Placental pericyte (primary cell): ENCODE measurements at places on chromosomes 6 and 20. TPM values are rescaled to one million over a fixed set of nuclear protein-coding genes. Genes with fewer than 3 reads are reported as not detected.

NMBR gene
- not detected in 2 replicates for total RNA-seq

ARMH2 gene
- total RNA-seq: not detected in 2 replicates

IL17F gene
- not detected in 2 replicates for total RNA-seq

SIGLEC1 gene
- total RNA-seq: under 0.01 TPM in 2 replicates

SLC17A2 gene
- not detected in 2 replicates for total RNA-seq

C6orf141 gene
- total RNA-seq: 0.72 and 2.2 TPM in 2 replicates
